Left ventricle myocardium inferior (tissue), 1 donor: ENCODE measurements at places on chromosomes 11 and 22. TPM values are rescaled to one million over a fixed set of nuclear protein-coding genes. Genes with fewer than 3 reads are reported as not detected.

DNA sequence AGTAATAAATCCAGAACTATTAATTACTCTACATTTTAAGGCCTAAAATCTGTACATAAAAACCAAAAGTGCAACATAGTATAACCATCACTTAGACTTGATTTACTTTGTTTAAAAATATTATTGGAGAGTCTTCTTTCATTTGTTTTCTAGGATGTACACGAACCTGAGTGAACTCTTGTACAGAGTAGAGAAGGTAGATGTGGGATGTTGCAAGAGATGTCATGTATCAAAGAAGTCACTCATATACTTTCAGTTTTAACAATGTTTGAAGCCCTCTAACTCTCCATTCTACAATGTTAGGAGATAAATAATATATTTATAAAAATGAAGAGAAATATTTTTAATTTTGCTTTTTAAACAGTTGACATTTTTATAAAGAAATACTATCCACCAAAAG lies 38.6 kb downstream of the SOX6 start:
- no peak for DNase-seq

- no peak for DNase-seq
Measured at GRCh38 chr11:122241566-122241965, 125.6 kb upstream of the BLID start.

Gene CRACR2B
- 23.2 TPM for total RNA-seq

Gene SLC22A25
- total RNA-seq, result not detected

GRCh38 chr11:131378931-131379330 lies 8.5 kb downstream of the NTM start:
- DNase-seq, result no peak

DNA sequence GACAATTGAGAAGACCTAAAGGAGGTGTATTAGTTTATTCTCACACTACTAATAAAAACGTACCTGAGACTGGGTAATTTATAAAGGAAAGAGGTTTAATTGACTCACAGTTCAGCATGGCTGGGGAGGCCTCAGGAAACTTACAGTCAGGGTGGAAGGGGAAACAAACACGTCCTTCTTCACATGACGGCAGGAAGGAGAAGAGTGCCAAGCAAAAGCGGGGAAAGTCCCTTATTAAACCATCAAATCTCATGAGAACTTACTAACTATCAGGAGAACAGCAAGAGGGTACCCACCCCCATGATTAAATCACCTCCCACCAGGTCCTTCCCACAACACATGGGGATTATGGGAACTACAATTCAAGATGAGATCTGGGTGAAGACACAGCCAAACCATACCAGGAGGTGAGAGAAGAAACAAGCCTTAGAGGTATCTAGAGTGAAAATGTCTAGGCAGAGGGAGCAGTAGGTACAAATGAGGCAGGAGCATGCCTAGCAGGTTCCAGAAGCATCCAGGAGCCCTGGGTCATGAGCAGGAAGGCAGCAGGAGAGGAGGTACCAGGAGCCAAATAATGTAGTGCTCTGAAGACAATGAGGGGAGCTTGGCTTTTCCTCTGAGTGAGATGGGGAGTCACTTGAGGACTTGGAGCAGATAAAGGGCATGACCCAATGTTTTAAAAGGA lies 31.6 kb downstream of the IL10RA start:
- no peak for DNase-seq

Gene POU2AF3
- total RNA-seq, result 0.38 TPM

Gene RIMBP3B
- total RNA-seq, result not detected

GRCh38 chr22:43263645-43264514 lies 76.9 kb upstream of the TTLL12 start:
- peak; percentile 43 for DNase-seq

DNA sequence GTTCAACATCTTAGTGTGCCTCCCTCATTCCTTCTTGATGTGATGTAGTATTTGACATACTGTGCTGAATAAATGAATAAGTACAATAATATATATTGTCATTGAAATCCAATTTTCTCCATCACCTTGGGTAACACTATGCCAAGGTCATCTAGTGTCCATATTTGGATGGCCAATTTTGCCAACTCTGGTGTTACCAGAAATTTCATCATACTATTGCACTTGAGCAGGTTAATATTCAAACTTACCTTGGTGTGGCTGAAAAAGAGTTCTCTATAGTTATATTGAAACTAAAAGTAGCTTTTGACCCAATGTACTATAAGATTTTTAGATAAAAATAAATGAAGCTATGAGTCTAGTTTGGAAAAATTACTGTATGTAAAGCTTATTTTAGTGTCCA lies 98.2 kb upstream of the SLC6A5 start:
- DNase-seq, result no peak

- DNase-seq, result no peak
Measured at GRCh38 chr11:58924230-58924629, 15.1 kb upstream of the GLYATL1 start.

Gene ACTN3
- total RNA-seq, result not detected

Gene RASL10A
- total RNA-seq, result 1.4 TPM

GRCh38 chr22:19275104-19275503 lies 16.4 kb downstream of the CLTCL1 start:
- DNase-seq, result no peak

DNA sequence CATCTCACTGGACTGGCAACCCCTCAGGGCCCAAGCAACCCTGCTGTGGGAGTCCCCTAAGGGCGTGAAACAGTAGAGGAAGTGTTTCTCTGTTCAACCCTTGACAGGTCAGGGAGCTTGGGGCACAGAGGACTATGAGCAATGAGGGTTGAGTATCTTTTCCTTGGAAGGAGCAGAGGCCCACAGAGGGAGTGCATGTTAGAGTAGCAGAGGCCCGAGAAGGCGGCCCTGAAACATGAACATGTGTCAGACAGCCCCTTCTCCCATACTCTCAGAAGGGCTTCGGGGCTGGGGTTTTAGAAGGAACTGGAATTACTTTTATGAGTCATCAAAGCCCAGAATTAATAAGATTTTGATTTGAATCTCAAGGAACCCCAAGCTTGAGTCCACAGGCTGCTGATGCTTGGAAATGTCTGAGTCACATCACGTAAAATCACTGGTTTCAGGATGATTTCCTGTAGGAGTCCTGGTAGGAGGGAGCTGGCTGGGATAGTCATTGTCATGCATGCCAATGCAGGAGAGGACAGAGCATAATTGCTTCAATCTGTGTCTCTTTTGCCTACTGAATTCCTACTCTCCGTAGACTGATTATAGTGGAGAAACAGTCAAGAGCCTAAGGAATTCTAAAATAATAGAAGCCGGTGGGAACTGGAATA lies 22.6 kb downstream of the C11orf71 start:
- no peak for DNase-seq

Gene LDHAL6A
- total RNA-seq, result not detected

DNA sequence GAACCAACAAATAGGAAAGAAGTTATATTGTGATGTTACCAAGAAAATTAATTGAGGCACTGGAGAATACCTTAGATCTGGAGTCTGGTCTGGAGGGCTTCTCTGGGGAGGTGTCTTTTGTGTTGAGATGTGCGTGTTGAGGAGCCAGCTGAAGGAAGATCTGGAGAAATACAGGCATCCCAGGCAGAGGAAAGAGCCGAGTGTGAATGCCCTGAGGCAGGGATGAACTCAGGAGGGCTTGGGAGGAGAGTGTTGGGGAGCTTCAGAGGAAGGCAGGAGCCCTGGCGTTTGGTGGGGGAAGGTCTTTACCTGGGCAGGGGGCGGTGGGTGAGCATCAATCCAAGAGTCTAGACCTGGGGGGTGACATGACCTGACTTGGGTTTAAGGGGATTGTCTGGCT lies 13.1 kb downstream of the SYNGR1 start:
- no peak for DNase-seq

- DNase-seq, result no peak
Measured at GRCh38 chr11:65430406-65431217, 8.0 kb downstream of the NEAT1 start.

DNA sequence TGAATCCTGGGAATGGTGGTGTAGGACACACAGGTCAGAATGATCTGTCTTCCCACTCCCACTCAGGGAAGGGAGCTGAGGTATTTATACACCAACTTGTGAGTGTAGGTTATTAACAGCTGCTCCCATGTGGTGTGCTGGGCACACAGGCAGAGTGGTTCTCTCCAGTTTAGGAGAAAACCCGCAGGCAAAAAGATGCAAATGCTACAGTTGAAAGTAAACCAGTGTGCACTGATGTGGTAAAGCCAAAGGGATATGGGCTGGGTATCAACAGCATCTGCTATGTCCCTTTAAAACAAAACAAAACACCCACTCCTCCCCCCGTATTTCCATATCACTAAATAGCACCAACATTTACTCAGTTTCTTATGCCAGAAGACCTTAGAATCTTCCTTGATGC lies 75.4 kb upstream of the SYT13 start:
- no peak for DNase-seq

- DNase-seq, result no peak
Measured at GRCh38 chr11:45110562-45110961, 35.9 kb upstream of the PRDM11 start.

Gene IL10RA
- total RNA-seq, result 5.0 TPM

Gene AIFM3
- 0.47 TPM for total RNA-seq

- DNase-seq, result peak; percentile 95
Measured at GRCh38 chr11:31509429-31510345, at the start of the genes ELP4 and IMMP1L. ELP4 (plus strand) TSS chr11:31509767; CDS start chr11:31509785, 18 bp downstream. IMMP1L (minus strand) TSS chr11:31509622; CDS start chr11:31463276, 46,346 bp downstream.

DNA sequence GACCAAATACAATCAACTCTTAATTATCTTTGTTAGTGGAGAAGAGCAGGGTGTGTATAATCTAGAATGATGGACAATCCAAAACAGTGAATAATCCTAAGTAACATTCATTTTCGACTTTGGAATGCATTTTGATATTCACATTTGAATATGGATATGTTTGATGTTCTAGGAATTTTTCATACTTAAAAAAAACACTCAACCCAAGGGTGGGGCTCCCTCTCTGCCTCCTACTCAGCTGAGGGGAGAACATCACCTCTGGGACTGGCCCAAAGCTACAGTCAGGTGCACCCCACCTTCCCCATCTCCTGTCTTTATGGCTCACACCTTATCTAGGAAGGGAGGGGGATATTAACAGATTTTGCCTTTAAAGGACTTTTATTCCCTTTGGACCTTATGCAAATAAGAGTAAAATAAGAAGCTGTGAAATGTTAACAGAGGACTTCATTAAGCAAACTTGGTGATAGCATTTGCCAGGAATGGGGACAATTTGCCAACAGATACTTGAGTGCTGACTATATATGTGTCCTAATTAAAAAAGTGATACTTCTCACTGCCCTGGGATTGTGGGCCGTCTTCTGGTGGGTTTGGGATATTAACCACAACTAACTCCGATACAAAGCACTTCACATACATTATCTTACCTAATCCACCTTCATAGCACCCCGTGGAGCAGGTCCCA lies 187.0 kb downstream of the ST3GAL4 start:
- no peak for DNase-seq

Gene OR51E2
- total RNA-seq, result not detected

DNA sequence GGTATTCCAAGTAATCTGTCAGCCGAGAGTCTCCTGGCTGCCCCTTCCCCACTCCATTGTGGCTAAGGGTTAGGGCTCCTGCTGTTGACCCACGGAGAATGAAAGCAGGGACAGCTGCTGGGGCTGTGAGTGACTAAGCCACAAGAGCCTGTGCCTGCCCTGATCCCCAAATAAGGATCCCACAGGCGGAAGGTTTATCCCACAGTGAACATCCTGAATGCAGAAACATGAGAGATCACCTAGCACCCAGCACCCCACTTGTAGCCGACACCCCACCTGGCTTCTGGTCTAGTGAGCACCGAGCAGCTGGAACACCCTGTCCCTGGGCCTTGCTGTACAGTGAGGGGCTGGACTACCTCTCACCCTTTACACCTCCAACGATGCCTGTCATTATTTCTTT lies 117.7 kb upstream of the LMO1 start:
- DNase-seq, result no peak

Gene PI4KA
- 40.5 TPM for total RNA-seq

DNA sequence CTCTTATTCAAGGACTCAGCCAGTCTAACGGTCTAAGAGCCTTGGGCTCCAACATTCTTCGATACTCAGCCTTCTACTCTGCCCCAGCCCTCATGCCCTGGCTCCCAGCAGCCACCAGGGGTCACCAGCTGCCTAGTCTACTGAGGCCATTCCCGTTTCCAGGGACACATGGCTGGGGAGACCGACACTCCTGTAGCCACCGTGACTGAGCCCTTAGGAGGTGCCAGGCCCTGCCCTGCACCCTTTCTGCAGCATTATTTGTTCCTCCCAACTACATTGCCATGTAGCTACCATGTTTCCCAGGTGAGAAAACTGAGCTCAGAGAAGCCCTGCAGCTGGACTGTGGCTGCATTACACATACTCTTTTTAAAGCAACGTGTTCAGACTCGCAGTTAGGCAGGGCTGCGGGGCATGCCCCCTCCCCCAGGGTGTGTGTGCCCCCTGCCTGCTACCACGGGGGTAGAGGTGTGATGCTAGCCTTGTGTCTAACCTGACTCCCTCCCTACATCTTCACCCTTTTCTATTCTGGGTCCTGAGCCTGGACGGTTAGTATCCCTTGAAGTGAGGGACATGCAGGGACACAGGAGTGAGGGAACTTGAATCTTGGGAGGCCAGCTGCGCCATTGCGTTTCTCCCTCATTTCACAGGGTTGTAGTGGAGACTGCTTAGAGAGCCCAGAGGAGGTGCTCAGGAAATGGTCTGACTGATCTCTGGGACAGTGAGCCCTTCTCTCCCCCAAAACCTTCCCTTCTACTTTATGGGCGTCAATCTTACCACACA lies 17.5 kb downstream of the ATG16L2 start:
- peak; percentile 87 for DNase-seq

DNA sequence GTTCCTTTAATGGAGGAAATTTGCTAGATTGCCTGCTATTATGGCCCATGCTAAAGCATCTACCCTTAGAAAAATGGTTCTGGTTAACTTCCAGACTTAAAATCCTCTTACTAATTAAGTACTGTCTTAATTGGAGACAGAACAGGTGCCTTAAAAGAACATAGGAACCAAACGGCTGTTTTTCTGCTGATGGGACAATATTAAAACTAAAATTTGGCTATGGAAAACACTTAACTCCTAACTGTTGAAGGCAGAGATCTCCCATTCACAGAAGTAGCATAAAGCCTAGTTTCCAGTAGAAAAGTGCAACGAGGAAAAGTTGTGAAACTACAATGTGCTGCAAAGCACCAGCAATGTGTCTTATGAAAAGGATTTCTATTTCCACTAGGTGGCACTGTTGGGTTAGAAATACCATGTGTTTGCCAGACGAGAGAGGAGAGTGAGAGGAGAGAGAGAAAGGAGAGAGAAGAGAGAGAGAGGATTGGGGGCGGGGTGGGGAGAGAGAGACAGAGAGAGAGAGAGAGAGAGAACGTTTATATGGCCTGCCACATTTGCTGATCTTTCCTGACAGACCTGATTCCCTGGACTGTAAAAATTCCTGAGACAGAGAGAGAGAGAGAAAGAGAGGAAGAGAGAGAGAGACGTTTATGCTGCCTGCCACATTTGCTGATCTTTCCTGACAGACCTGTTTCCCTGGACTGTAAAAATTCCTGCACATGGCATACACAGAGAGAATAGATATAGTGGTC lies 51.5 kb downstream of the FAM181B start:
- DNase-seq, result no peak

Gene RAG1
- 1.6 TPM for total RNA-seq
